ENCODE measurements at places on chromosomes 11 and 22.

- DNase-seq: no peak
Measured at GRCh38 chr11:61602775-61603569, 22.1 kb upstream of the SYT7 start.

DNA sequence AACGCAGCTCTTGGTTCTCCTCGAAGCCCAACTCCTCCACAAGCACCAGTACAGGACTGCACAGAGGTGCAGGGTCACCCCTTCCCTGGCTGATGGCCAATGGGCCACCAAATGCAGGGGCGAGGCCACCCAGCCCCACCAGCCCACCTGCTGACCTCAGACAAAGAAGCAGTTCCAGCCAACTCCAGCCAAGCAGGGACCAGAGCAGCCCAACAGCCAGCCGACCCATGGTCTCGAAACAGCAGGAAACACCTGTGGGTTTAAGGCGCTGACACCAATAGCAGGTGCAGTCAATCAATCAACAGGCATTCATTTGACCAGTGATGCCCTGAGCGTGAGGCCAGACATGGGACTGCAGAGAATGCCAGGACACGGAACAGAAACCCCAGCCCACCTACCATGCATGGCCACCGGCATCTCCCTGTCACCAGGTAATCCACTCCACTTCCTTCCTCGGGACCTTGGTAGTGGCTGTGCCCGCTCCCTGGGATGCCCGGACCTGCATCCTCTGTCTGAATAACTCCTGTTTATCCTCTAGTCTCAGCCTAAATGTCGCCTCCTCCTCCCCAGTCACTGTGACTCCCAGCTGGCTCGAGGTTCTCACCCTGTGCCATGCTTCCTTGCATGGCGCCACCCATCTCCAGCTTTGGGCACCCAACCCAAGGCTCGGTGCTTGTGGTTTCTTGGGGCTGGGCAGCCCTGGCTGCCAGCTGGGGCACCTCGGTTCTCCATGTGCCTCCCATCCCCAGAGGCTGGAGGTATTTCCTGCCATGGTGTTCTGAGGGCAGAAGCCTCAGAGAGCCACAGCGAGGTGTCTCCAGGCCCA, 1475.4 kb downstream of the BRD1 start:
- DNase-seq: no peak

- DNase-seq: no peak
Measured at GRCh38 chr22:26692215-26692614, 34.8 kb downstream of the MIAT start.

DNA sequence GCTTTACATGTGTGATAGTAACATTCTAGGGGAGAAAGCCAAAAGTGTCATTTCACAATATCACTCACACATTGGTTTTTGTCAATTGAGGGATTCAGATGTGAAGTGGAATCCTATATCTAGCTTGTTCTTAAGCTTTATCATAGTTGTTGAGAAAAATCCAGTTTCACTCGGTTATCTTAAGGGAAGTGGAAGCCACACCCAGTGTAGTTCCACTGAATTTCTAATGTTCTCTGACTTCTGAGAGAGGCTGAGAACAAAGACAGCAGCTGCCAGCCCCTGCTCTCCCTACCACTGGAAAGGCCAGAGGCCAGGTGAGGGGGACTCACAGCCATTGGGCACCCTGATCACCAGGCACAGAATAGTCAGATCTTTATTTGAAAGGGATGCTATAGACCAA, 53.7 kb downstream of the THAP12 start:
- DNase-seq: no peak

GRCh38 chr11:2578929-2579270, 120.9 kb downstream of the KCNQ1OT1 start:
- DNase-seq: no peak

- no peak for DNase-seq
Measured at GRCh38 chr11:45906965-45907611, at the start of gene FREY1. FREY1 (minus strand) TSS chr11:45907271; CDS start chr11:45907245, 26 bp downstream.

- no peak for DNase-seq
Measured at GRCh38 chr11:62909107-62909894, 11.9 kb downstream of the CHRM1 start.

DNA sequence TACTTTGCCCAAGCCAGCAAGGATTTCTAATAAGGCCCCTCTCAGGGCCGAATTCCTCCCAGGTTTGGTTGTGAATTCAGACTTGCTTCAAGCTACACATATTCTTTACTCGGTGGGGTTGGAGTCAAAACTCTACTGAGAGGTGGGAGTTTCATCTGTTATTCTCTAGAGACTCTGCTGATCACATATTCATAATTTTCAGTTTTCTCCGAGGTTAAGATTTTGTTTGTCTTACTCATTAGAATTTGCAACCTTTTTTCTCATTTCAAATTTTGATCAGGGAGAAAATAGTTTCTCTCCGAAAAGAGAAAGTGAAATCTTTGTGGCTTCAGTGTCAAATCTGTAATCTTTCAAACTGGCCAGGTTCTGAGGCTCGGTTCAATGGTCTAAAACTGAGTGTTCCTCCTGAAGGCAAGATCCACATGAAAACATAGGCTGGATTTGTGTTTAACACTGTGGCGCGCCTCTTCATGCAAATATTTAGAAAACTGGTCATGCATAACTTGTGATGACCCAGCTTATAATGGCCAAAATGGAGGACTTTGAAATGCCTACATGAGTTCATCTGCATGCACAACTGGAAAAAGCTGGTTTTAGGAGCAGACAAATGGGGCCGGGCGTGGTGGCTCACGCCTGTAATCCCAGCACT, 21.5 kb upstream of the GSTP1 start:
- DNase-seq: peak; percentile 67
